Sigmoid colon (tissue), 7 donors: ENCODE measurements at places on chromosomes 3 and 15. TPM values are rescaled to one million over a fixed set of nuclear protein-coding genes. Genes with fewer than 3 reads are reported as not detected.

Gene TRIM42
- not detected for total RNA-seq

Gene DUOXA2
- total RNA-seq, result not detected

Gene POMGNT2
- total RNA-seq, result 15.5 TPM

DNA sequence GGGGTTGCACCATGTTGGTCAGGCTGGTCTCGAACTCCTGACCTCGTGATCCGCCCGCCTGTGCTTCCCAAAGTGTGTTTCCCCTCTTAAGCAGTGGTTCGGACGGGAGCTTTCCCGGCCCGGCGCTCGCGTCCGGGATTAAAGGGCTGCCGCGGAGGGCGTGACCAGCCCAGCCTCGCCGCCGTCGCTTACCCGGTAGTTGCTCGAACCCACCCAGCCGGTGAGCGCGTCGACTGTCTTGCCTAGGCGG is 513 bp downstream of the CLASP2 start:
- DNase-seq, result peak; percentile 84
- peak overlapping the region; percentile 94 for H3K4me3 ChIP-seq
- no peaks in the 10 kb centered on the region for H3K27me3 ChIP-seq
- peak overlapping the region; percentile 96 for H3K27ac ChIP-seq
- H3K4me1 ChIP-seq, result peaks cover 15% of the 10 kb centered on the region

GRCh38 chr15:99441871-99442251 is 123.9 kb upstream of the MEF2A start:
- H3K4me3 ChIP-seq, result no peak overlapping the region
- H3K36me3 ChIP-seq, result no peaks in the 10 kb centered on the region
- no peaks in the 10 kb centered on the region for H3K27me3 ChIP-seq
- H3K4me1 ChIP-seq, result no peaks in the 10 kb centered on the region
- peak; percentile 43 for DNase-seq

- H3K36me3 ChIP-seq, result no peaks in the 10 kb centered on the region
- H3K4me1 ChIP-seq, result no peaks in the 10 kb centered on the region
- no peak overlapping the region for H3K4me3 ChIP-seq
Observed at GRCh38 chr3:142628801-142629200, 32.6 kb downstream of the PLS1 start.

DNA sequence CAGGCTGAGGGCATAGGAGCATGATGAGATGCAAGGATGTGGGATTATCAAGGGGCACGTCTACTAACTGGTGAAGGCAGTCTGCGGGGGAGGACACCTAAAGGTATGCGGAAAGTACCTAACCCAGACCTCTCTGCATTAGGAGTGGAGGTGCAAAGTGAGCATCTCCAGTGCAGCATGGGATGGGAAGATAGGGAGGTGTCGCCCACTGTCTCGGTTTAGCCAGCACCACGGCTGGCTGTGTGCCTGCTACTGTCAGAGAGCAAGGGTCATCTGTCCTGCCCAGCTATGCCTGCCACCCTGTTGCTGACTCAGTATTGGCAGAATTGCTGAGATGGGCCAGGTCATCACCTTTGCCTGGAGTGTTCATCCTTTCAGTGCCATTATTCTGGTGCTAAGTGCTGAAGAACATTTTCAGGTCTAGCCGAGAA is 40.1 kb downstream of the OXNAD1 start:
- no peak for DNase-seq
- H3K4me1 ChIP-seq, result no peaks in the 10 kb centered on the region
- peaks cover 13% of the 10 kb centered on the region for H3K36me3 ChIP-seq
- no peak overlapping the region for H3K4me3 ChIP-seq

- no peak overlapping the region for H3K27ac ChIP-seq
- H3K27me3 ChIP-seq, result no peaks in the 10 kb centered on the region
- no peak for DNase-seq
- H3K4me1 ChIP-seq, result peaks cover 3% of the 10 kb centered on the region
Observed at GRCh38 chr3:133901083-133901482, 5.4 kb upstream of the RAB6B start.

Gene COL7A1
- total RNA-seq, result 2.1 TPM

DNA sequence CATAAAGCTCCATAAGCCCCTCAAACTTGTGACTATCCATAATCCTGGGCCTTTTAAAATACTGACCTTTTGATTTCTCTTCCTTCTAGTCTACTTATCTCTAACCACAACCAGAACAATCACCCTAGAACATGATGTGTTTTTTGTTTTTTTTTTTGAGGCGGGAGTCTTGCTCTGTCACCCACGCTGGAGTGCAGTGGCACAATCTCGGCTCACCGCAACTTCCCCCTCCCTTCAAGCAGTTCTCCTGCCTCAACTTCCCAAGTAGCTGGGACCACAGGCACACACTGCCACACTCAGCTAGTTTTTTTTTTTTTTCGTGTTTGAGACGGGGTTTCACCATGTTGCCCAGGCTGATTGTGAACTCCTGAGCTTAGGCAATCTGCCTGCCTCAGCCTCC is 25.1 kb downstream of the VPS39 start:
- no peak overlapping the region for H3K27ac ChIP-seq
- DNase-seq, result no peak
- no peak overlapping the region for H3K4me3 ChIP-seq

- no peak overlapping the region for H3K4me3 ChIP-seq
- H3K27ac ChIP-seq, result no peak overlapping the region
- H3K27me3 ChIP-seq, result no peaks in the 10 kb centered on the region
- H3K4me1 ChIP-seq, result no peaks in the 10 kb centered on the region
- no peak for DNase-seq
- no peaks in the 10 kb centered on the region for H3K36me3 ChIP-seq
Observed at GRCh38 chr15:39942101-39942752, 8.3 kb downstream of the EIF2AK4 start.
